Ovary (tissue), 10 donors: ENCODE measurements at places on chromosomes 7 and 10.

- DNase-seq = no peak
These were observed 262.8 kb downstream of the BBS9 start for GRCh38 chr7:33392148-33392547.

DNA sequence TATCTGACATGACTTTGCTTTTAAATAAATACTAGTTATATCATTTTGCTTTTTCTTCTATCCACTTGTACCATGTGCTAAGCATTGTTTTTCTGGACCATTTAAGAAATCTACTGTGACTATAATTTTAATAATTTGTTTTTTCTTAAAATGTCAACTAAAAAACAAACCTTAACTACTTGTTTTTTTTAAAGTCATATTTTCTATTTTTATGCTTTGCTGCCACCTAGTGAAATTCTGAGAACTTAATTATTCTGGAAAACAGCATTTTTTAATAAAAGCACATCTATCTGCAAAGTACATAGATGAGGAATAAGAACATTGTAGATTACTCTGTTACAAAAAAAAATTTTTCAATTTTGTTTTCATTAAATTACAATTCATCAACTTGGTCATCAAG lies 47.4 kb downstream of the ORC5 start:
- DNase-seq = no peak

- DNase-seq = no peak
These were observed 33.7 kb downstream of the AP5Z1 start for GRCh38 chr7:4809091-4809591.

DNA sequence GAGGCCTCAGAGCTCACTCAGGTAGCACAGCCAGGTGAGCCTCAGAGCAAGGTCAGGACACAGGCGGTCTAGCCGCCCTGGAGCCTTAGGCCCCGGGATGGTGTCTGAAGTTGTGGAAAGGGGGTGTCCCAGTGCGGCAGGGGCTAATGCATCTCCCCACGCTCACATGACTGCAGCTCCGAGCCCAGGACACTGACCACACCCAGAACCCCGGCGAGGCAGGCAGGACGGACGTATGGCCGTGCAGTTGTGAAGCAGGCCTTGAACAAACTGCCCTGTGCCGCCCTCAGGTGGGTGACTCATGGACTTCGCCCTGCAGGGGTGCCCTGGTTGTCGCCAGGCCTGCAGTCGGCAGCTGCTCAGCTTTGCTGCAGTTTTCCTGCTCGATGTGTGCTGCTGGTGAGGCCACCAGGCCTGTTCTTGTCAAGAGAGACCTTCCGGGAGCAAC lies 5.0 kb upstream of the PRKAR1B start:
- DNase-seq = peak; percentile 30

- peak; percentile 33 for DNase-seq
These were observed 2.1 kb upstream of the ADD3 start for GRCh38 chr10:110005719-110006118.

GRCh38 chr7:137324796-137325696 lies 18.5 kb downstream of the PTN start:
- DNase-seq = no peak

DNA sequence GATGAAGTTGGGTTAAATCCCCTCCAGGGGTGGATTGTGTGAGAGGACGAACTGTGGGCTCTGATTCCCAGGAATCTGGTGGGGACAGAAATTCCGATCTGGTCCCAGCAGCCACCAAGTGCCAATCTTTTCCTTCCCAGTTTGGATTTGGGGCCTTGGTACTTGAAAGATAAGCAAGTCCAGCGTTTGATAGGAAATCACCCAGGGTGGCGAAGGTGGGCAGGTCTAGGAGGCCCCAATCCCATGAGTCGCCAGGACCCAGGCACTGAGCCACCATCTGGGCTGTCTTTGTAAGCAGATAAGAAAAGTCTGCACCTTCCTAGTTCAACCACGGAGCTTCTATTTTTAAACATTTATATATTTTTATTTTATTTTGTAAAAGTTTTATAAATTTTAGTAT lies 122.6 kb upstream of the LSM8 start:
- no peak for DNase-seq

DNA sequence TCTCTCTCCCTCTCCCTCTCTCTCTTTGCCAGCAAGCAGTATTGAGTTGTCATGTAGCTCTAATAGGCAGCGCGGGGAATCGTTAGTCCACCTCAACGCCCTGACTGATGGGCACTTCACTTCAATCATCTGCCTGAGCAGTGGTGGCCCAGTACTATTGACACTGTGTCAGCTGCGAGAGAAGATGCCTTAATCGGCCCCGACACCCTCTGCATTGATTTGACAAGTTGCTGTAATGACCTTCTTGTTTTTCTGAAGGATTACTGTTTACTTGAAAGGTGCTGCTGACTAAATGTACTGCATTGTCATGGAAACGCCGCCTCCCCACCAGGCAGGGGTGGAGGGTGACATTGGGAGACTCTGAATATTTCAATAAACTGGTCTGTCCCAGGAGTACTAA lies 913.8 kb downstream of the KCNMA1 start:
- DNase-seq = no peak

DNA sequence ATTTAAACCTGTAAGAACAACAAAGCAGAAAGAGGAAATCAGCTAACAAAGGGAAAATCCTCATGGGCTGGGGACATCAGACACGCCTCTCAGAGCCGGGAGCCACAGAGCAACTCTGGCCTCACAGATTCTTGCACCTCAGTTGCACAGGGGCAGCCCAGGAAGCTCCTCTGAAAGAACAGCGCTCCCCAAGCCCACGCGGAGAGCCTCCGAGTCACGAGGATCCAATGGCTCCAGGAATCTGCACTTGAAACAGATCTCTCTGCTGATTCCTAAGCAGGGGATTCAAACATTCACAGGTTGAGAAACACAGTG lies 213.2 kb upstream of the MGMT start:
- no peak for DNase-seq

DNA sequence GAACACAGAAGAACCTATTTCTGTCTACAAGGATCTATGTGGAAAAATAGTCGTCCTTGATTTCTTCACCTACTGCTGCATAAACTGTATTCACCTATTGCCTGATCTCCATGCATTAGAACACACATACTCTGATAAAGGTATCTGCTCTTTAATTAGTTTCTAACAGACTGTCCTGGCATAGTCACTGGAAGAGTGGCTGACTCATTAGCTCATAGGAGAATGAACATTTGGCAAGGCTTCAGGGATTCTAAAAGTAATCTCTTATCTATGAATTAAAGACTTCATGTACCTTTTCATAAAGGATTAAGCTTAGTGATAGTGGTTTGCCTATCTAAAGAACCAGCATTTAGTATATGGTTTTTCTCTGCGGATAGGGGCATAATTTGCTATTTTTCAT lies 4.1 kb downstream of the NHLRC2 start:
- DNase-seq = no peak

DNA sequence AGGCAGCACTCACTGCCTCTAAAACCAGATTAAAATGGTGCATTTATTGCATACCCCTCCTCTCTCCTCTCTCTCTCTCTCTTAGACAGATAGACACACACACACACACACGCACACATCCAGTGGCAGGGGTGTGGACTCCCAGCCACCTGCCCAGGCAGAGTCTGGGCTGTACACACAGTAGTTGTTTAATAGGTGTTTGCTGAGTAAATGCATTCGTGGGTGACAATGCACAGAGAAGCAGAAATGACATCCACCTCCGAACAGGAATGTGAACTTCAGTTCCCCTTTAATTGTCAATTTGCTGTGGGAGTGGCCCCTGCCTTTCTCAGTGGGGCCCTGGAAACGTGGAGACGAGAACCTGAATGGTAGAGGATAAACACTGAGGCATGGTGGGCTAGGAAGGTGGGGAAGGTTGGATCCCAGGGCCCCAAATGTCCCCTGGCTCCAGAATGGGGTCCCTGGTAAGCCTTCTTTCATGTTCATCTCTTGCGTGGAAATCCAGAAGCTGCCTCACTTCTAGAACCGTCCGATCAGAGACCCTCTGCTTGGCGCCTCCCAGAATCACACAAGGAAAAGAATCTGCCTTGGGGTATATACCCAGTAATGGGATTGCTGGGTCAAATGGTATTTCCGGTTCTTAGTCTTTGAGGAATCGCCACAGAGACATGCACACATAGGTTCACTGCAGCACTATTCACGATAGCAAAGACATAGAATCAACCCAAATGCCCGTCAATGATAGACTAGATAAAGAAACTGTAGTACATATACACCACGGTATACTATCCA lies 58.5 kb upstream of the ECHDC3 start:
- DNase-seq = no peak

GRCh38 chr7:157192861-157193260 lies 54.1 kb downstream of the UBE3C start:
- DNase-seq = no peak

DNA sequence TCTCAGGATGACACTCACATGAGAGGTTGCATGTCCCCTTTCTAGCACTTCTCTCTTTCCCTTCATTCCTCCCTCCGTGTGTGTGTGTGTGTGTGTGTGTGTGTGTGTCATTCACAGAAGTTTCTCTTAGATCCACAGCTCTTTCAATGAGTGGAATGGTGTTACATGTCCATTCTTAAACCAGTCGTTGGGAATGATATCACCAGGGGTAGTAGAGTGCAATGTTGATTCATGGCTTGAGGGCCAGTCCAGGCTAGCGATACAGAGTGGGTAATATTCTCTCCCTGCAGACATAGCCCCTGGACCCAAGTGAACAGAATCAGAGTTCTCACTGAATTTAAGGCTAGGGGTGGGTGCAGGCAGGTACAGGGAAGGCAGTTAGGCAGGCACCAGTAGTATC lies 187.8 kb downstream of the SDK1 start:
- DNase-seq = no peak

DNA sequence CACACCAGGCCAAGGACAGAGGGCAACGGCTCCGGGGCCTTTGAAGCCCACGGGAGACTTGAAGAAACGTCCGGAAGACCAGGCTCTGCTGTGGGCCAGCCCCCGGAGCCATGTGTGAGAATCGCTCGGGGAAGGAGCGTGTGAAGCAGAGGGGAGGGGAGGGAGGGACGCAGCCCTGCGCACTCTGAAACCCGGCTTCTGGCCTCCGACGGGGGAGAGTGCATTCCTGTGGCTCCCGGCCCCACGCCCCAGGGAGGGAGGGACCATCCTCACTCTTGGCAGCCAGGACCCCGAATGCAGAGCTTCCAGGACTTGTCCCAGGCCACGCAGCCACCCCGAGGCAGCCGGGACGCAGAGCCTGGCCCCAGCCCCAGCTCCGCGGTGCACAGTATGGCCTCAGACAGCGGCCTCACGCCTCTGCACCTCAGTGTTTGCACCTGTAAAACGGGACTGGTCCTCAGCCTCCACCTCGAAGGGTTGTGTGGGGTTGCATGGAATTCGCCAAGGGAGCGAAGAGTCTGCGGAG lies 67.4 kb downstream of the PDGFA start:
- peak; percentile 54 for DNase-seq

DNA sequence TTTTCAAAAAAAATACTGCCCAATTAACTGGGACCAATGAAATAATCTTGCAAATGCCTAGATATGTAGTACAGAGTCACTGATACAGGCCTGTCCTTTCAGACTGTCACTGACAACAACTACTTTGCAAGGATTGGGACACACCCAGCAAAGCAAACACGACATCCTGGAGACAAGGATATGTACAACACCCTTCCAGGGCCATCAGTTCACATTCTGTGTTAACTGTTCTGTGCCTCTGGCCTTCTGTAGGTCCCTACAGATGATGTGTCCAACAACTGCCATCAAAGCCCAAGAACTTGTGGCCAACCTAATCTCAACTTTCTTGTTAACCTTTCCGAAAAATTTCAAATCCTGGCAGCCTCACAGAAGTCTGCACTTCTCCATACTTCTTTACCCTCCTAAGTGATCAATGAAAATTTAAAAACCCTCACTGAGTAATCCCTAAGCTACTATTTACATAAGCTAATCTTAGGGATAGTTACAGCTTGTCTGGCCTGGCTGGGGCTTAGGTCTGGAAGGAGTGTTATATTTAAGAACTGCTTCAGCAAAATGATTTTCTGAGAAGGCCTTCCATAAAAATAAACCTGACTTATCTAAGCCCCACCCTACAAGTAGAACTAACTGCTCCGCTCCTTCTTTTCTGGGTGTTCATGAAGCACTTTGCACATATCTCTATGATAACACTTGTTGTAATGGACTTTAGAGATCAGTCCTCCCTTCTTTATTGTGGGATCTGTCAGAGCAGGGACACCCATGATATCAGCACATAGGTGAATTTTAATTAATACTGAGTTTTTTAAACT lies 21.0 kb downstream of the COBL start:
- no peak for DNase-seq

- DNase-seq = no peak
These were observed 90.4 kb upstream of the TNS3 start for GRCh38 chr7:47672271-47672791.

- DNase-seq = no peak
These were observed 350.0 kb downstream of the ACTR3B start for GRCh38 chr7:153109566-153109965.

- DNase-seq = no peak
These were observed 323.7 kb downstream of the RPS24 start for GRCh38 chr10:78357141-78358063.
